NCI-H774 (cell line): ENCODE measurements at places on chromosomes 7 and 10.

DNA sequence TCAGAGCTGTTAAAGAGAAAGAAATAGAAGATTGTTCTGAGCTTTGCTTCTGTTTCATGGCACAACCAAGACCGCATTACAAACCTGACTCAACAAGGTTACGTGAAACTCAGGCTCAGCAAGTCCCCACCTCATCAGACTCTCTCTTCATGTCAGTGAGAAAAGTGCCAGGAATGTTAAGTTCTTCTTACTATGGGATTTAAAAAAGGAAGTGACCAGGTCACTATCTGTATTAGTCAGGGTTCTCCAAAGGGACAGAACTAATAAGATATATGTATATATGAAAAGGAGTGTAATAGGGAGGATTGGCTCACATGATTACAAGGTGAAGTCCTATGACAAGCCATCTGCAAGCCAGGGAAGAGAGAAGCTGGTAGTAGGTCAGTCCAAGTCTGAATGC, 25.4 kb upstream of the PAPSS2 start:
- no peak for DNase-seq

DNA sequence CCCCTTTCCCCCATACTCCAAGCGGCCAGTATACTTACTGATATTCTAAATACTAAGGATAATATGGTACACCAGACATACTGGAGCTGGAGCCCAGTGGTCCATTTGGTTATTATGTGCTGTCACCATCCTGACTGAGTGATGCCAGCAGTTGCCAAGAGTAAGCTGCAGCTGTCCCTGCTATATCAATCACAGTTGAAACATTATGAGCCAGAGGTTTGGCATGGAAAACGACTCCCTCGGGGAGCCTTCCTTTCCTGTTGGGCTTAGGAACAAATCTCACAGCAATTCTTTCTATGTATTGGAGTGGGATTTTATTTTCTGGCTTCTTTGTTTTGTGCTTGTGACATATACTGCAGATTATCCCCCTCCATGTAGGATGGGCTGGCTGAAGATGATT, 32.6 kb downstream of the STRIP2 start:
- DNase-seq = no peak

GRCh38 chr10:73644015-73644743, 2.9 kb upstream of the MYOZ1 start:
- peak; percentile 43 for DNase-seq

GRCh38 chr10:69648461-69648860, 18.4 kb downstream of the FAM241B start:
- DNase-seq = no peak

DNA sequence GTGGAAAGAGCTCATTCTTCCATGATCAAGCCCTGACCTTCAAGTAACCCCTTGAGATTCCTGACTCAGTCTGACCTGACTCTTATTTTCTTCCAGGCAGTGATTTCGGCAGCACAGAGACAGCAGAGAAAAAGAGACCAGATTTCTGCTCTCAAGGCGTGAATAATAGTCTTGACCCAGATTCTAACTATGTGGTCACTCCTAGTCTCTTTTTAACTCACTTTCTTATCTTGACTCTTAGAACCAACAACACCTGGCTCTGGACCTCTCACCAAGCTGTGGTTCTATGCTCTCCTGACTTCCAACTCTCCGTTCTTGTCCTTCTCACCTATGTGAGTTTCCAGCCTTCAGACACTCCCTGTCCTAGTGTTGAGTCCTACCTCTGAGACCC, 36.9 kb upstream of the KDM7A start:
- no peak for DNase-seq

GRCh38 chr10:86130041-86130440, 236.6 kb downstream of the GRID1 start:
- DNase-seq = no peak

DNA sequence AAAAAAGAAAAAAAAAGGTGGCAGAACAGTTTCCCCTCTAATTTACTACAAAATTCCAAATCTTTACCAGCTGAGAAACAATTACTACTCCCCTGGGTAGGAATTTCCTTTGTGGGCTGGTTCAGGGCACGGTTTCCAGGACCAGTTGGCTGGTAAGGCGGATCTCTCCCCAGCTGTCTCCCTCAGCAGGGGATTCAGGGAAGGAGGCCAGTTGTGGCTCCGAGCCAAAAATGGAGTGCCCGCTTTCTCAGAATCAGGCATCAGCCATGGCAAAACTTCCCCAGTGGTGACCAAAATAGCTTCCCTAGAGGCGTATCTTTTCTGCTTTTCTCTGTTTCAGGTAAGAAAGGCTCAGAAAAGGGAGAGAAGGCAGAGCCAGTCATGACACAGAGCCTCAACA, 91.2 kb downstream of the ZNF22 start:
- no peak for DNase-seq

DNA sequence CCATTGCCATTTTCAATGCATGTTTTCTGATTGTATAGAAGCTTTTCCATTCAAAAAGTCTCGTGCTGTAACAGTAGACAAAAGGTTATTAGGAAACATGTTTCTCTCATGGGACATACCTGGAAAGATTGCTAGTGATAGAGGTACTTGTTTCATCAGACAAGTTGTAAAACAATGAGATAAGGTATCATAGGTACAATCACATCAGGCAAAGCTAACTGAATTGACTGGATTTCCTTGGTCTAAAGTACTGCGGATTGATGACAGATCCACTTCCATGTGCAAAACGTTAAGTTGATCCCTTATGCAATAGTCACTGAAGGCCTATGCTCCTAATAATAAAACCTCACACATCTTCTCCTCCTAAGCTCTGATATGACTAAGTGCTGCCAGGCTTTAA, 6.5 kb upstream of the RNF32 start:
- DNase-seq = no peak

- DNase-seq = no peak
Measured at GRCh38 chr7:45138433-45139267, 18.9 kb upstream of the RAMP3 start.

DNA sequence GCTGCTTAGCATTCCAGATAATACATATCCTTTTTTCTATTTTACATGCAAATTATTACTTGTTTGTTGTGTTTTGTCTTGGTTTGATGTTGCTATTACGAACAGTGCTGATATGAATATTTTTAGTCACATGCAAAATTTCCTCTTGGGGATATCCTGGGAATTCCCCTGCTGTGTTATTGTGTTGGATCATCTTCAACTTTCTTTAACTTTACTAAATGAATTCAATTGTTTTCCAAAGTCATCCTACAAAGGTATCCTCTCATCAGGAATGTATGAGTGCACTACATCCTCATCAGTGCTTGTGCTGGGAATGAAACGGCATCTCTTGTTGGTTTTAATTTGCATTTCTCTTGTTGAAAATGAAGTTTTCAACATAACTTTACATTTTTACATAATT, 87.1 kb downstream of the AASS start:
- DNase-seq = no peak

- peak; percentile 14 for DNase-seq
Measured at GRCh38 chr10:97210543-97210960, 24.8 kb upstream of the SLIT1 start.

DNA sequence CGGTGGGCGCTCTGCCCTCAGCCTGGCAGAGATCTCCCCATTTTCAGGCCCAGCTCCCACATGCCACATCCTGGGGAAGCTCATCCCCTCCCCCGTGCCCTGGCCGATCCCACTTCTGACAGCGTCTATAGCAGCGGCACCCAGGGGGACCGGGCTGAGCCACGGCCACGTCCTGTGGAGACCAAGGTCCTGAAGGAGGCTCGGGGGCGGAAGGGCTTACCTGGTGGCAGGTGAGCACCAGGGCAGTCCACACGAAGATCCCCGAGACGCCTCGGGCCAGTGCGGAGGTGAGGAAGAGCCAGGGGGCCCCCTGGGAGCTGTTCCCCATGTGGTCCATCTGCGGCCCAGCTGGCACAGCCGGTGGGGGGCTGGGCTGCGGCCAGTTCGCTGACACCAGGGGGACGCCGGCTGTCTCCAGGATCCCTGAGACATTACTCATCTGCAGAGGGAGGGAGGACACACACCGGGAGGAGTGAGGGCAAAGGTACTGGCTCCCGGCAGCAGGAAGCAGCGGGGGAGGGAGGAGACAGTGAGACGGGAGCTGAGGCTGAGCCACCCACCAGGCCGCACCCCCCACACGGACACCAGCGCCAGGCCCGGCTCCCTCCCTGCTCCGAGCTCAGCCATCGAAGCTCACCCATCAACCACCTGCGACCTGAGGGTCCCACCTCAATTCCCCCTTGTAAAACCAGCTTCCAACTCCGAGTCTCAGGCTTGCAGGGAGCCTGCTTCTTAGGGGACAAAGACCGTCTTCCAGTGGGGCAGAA, 776 bp downstream of the TMEM184A start:
- no peak for DNase-seq

DNA sequence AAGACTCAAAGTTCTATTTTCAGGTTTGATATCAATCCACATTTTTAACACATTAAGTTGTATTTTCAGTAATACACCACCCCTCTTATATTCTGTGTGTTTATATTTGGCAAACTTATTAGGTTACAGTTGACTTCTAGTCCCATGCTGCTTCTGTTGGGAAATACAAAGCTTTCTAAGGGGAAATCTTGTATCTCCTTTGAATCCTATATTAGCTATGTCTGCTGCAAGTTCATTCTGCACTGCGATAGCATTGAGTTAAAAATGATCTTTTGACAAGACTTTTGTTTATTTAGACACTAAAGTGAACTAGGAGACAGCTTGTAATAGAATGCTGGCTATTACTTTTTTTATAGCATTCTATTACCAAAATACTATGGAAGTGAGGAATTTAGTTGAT, 625.1 kb upstream of the ANKRD30A start:
- DNase-seq = no peak

GRCh38 chr10:104349623-104350126, 4.0 kb upstream of the CFAP58 start:
- no peak for DNase-seq

GRCh38 chr10:99297033-99297432, 32.1 kb upstream of the CNNM1 start:
- no peak for DNase-seq

GRCh38 chr7:141073641-141074161, at the start of gene TMEM178B:
TSS of gene TMEM178B (plus strand) at chr7:141074064.
- DNase-seq = peak; percentile 29

DNA sequence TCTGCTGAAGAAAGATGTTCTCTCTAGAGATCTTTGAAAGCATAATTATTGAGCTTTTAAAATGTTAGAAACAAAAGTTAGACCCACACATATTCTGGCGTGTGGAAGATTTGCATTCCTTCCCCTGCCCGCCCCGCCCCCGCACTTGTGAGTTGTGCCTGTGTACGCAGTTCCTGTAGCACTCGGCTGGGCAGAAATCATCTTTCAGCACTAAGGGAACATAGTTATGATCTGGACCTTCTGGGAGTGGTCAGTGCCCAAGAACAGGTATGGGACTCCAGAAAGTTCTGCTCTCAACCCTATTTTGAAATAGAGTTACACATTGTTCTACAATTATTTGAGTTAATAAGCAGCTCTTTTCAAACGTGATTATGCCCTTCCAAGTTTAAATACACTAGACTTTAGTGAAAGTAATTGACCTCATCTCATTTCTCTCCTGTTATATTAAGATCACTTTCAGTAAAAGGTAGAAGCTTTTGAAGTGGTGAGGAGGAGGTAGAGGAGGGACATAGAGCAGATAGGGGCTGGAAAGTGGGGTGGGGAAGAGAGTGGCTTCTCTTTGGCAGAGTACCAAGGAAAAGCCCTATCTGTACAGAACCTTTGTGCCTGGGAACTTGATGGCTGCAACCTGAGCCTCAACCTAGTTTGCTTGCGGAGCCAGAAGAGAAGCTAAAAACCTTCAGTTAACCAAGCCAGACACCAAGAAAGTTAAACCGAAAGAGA, 5.7 kb downstream of the BLVRA start:
- no peak for DNase-seq

DNA sequence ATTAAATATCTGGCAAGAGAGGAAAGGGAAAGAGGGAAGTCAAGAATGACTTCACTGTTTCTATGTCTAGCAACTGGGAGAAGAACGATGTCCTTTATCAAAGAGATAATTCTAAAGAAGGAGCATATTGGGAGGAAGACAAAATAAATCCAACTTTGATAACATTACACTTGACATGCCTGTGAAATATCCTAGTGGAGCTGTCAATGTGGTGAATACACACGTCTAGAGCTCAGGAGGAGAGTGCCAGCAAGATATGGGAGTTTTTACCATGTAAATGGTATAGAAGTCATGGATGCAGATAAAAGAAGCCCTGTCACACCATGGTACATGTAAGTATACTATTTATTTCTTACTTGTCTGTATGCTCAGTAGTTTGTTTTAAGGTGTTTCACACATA, 356.7 kb downstream of the HPSE2 start:
- DNase-seq = no peak

GRCh38 chr7:150976529-150977381, 1.4 kb downstream of the KCNH2 start:
- peak; percentile 16 for DNase-seq

GRCh38 chr10:120998782-120999285, 147.7 kb downstream of the WDR11 start:
- DNase-seq = no peak

DNA sequence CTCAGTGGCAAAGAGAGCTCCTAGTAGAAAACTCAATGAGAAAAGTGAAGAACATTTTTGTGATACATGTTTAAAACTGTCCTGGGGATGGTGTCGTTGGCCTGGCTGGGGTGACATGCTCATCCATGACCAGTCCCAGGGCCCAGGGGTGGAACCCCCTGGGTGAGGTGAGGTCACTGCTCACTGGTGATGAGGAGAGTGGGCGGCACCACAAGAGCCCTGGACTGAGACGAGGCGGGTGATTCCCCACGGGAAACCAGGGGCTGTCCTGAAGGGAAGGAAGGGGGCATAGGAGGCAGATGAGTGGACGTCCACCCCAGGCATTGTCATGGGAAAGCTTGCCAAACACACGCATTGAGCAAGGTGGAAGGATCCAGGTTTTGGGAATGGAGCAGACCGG, 54.6 kb downstream of the HTR5A start:
- DNase-seq = no peak

GRCh38 chr10:30057421-30057841, 2.0 kb downstream of the JCAD start:
- DNase-seq = no peak

- DNase-seq = no peak
Measured at GRCh38 chr7:35258868-35259522, 5.1 kb upstream of the TBX20 start.

- DNase-seq = no peak
Measured at GRCh38 chr7:124959676-124960075, 30.1 kb upstream of the POT1 start.

- DNase-seq = no peak
Measured at GRCh38 chr10:3754727-3755439, 30.1 kb downstream of the KLF6 start.

- no peak for DNase-seq
Measured at GRCh38 chr7:122532406-122533269, 166.3 kb downstream of the RNF133 start.

GRCh38 chr7:82441669-82442478, 1.7 kb downstream of the CACNA2D1 start:
- peak; percentile 21 for DNase-seq
